Heart left ventricle (tissue), 16 donors: ENCODE measurements at places on chromosomes 1 and 21. TPM values are rescaled to one million over a fixed set of nuclear protein-coding genes. Genes with fewer than 3 reads are reported as not detected.

DNA sequence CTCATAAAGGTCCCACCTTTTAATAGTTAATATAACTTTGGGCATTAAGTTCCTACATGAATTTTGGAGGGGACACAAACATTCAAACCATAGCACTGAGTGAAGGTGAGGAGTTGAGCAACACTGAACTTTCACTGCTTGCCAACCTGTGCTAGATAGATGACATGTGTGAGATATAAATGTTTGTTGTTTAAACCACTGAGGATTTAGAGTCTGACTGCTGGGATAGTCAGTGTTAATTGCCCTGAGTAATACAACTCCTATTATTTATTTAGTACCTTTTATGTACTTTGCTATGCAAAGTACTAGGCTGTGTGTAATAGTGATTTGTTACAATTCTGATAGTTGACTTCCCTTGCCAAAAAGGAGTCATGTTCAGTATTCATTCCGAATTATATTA, 32.4 kb upstream of the SLC16A1 start:
- no peak for DNase-seq

GRCh38 chr1:177620636-177621190, 349.1 kb downstream of the SEC16B start:
- DNase-seq: no peak

Gene SV2A
- 0.30 TPM for polyA plus RNA-seq

Gene SLAMF8
- polyA plus RNA-seq: 1.5 TPM

Gene OR2T35
- not detected for polyA plus RNA-seq

DNA sequence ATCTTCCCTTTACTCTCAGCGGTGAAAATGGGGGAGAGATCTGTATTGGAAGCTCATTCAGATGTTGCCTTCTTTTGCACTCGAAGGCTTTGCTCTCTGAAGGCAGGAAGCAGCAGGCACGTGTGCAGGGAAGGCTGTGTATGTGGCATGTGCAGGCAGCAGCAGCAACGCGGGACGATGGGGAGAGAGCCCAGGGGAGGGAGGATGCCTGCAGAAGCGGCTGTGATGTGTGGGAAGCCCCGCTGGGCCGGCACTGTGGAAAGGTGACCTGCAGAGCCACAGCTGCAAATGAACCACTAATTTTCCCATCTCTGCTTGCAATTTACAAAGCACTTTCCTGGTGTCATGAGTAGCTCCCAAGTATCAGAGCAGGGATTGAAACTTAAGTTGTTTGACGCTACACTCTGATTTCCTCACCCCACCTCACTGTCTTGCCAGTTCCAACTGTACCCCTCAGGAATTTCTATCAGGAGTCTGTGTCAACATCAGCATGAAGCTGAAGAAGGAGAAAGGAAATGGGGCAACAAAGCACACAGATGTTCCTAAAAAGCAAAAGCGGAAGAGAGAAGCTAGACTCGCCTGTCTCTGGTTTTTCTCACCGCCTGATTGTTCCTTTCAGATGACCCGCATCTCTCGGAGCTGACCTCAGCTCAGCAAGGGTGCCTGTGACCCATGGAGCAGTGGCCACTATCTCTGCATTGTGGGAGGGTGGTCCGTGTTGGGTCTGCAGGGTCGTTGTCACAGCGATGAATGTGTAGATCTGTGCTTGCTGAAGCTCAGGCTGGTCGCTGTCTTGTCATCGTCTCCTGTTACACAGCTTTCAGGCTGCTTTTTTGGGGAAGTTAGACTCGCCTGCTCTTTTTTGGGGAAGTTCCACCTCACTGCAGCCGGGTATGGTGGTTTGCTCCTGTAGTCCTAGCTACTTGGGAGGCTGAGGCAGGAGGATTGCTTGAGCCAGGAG, 156.1 kb downstream of the KIF26B start:
- DNase-seq: no peak

DNA sequence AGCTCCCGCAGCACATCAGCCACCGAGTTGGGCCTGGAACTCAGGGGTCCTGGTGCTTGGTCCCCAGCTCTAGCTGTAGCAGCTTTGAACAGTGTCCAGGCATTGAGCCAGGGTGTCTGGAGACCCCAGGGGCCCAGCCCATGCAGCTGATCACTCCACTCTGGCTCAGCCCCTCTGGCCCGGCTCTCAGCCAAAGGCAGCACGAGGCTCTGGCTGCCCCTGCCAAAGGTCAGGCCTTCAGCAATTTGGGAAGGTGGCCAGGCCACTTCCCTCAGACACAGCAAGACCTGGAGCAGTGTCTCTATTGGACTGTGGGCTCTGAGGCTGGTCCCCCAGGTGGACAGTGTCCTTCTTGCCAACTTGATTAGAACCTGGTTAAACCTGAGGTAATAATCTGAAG, 34.4 kb upstream of the RNF19B start:
- peak; percentile 88 for DNase-seq

Gene KLHL12
- 10.4 TPM for polyA plus RNA-seq

- no peak for DNase-seq
These were observed 69.9 kb downstream of the ZC3H11B start for GRCh38 chr1:219542828-219543518.

GRCh38 chr1:119141020-119141424, 569 bp upstream of the WARS2 start:
- peak; percentile 35 for DNase-seq

DNA sequence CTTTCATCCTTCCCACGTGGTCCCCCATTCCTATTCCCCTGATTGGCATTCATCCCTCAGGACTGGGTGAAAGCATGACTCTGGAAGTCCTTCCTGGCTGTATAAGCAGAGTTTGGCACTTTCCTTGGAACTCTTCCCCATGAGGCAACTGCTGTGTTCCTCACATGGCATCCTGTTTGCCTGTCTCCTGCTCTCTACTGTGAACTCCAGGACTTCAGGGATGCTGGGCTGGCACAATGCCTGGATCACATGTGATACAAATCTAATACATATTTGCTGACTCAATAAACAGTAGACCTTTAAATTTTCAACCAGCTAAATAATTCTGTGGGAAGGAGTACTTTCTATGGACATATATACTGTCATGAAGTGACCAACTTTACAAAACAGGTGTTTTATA, 46.8 kb upstream of the EDEM3 start:
- DNase-seq: no peak

GRCh38 chr21:45445369-45445768, 40.4 kb downstream of the COL18A1 start:
- DNase-seq: no peak

GRCh38 chr1:37035014-37035691, 838 bp upstream of the GRIK3 start:
- no peak for DNase-seq

DNA sequence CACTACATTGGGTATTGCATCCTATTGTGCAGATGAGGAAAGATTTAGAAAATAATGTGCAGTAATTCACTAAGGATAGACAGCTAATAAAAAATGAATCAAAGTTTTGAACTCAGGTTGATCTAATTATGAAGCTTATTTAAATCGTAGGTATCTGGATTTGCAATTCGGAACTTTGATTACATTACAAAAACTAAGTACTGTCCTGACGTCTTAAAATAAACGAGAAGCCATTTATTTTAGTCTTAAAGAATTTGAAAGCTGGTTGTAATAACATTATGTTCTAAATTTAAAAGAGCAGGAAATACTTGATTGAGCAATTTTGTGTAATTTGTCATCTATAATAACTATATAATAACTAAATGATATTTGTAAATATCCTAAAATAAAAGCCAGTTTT, 235.9 kb downstream of the TPR start:
- no peak for DNase-seq

DNA sequence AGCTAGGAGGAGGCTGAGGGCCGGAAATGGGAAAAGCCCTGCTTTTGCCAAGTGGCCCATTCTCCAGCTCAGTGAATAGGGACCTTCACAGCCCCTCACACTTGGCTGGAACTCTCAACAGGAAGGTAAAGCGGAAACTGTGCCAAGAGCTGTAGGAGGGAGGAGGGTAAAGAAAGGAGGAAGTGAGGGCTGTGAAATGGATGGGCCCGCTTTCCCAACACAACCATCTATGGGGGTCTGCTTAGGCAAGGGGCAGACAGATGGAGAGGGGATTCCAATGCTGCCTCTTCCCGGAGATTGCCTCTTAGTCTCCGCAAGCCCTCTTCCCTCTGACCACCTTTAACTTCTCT, 5.2 kb downstream of the INKA2 start:
- no peak for DNase-seq

DNA sequence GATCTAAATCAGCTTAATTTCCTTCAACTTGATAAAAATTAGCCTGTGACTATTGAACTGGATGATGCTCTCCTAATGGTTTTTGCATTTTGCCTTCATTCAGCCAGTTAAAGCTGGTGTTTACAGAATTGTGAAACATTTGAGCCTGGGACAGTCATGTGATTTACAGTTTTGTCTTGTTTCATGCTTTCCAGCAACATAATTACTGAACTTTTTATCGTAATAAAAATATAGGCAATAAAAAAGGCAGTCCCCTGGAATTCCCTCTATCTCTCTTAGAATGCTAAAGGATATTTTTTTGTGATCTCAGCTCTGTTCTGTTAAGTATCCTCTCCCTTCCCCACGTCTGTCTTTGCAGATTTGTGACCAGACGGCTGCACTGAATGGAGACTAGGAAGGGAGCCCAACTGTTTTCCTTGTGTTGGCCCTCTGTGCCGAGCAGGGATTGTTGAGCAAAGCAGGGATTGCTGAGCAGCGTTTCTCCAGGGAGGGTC, 70.3 kb upstream of the RGL1 start:
- DNase-seq: peak; percentile 65

- DNase-seq: no peak
These were observed 232.1 kb downstream of the DUSP10 start for GRCh38 chr1:221509575-221510355.

Gene ERICH3
- 0.08 TPM for polyA plus RNA-seq
